Prostate gland (tissue), 2 donors: ENCODE measurements at places on chromosomes 12 and 14. TPM values are rescaled to one million over a fixed set of nuclear protein-coding genes. Genes with fewer than 3 reads are reported as not detected.

- no peak for DNase-seq
Measured at GRCh38 chr14:24761141-24761540, 127.2 kb upstream of the GZMB start.

DNA sequence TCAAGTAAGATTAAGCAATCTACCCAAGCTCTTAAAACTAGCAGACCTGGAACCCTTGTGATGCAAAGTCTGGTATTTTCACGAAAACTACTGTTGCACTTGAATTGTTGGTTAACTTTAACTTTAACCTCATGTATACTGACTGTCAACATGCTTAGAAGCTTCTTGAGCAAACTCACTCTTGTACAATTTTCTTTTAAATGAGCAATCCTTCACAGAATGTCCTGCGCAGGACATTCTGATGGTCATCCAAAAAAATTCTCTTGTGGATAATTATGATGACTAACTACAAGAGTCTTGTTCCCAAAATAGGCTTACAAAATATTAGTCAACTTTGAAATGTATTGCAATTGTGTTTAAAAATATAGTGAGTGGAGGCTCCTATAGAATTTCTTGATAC is 54.0 kb upstream of the PDE3A start:
- no peak for DNase-seq

DNA sequence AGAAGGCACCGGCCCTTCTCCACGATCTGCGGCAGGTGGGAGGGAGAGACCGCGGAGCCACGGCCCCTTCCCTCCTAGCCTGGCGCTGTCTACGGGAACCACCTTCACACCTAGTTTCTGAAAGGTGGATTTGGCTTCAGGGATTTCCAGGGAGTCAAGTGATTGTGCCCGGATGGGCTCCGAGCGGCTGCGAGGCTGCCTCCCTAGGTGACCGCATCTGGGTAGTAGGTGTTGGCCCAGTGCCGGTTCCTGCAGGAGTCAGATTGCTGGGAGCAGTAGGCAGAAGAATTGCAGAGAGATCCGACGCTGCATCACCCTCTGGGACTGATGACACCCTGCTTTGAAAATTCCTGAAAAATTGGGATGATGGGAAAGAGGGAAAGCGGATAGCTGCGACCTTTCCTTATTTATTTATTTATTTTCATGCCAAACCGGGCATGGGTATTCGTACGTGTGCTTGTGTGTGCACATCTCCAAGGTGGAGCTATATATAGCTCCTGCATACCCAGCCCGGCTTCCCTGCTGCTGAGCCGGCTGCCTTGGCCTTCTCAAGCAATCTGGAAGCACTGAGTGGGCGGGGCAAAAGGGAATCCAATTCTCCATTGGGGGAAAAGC is 1.1 kb downstream of the CNTN1 start:
- peak; percentile 29 for DNase-seq

DNA sequence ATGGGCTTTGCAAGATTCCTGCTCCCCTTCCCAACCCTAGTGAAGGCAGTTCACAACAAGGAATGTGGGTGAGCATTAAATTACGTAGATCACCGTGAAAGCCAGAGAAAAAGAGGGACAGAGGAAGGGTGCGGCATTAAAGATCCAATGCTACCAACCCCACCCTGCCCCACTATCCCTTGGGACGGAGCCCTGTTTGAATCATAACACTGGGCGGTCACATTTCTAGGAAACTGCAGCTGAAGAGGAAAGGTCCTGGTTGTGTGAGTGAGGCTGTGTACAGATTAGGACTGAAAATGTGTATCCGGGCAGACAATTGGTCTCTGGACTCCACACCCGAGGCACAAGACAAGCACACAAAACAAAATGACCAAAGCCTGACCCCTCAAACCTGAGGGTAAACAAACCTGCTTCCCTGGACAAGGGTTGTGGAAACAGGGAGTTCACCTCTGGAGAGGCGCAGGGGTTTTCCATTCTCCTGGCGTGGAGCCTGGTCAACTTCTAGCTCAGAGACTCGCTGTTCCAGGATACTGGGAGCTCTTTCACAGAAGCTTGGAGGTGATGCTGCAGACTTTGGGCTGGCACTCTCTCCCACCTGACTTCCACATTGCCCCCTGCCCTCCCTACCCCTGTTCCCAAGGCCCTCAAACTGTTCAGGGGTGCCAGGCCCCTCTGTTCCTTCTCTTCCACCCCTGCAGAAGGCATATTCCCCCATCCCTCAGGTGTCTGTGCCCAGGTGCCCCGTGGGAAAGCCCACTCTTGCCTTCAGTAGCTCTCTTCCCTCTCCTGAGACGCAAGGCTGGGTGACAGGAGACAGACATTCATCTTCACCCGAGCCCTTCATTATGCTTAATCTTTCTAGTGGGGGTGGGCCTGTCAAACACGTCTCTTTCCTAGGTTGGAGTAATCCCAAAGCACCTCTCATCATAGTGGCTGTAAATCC is 16.5 kb downstream of the NINJ2 start:
- DNase-seq = peak; percentile 28

DNA sequence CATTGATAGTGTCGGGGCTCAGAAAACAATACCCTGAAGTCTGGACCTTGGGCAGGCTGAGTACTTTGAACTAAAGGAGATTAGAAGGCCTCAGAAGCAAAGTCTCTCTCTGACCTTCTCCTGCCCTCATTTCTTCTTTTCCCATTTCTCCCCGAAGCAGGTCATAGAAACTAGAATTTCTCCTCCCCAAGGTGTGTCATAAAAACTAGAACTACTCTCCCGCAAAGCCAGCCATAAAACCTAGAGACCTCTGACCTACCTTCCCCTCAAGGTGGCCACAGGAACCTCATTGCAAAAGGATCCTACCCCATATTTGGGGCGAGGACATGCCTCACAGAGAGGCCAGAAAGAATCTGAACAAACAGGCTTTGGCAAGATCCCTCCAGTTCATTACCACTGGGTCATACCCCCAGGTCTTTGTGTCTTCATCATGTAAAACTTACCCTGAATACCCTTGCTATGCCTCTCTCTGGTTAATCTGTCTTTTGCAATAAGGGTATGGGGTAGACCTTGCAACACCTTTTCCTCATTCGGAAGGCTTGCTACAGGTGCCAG is 64.7 kb upstream of the ZFP36L1 start:
- no peak for DNase-seq

DNA sequence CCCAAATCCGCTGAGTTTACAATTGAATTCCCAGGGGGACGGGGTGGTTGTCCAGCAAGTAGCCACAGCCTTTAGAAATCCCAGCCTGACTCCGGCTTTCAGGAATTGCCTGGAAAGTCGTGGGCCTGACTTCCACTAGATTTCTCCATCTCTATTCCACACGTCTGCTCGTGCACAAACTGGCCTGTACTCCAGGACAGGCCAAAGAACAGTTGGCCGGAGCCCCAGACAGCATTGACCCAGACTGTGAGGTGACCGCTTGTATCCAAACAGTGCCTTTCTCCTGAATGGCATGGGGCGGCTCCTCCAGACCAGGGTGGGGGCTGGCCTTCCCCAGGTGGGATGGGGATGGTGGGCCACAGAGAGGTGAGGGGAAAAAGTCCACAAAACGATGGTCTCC is 62.2 kb downstream of the KDM2B start:
- DNase-seq = no peak

DNA sequence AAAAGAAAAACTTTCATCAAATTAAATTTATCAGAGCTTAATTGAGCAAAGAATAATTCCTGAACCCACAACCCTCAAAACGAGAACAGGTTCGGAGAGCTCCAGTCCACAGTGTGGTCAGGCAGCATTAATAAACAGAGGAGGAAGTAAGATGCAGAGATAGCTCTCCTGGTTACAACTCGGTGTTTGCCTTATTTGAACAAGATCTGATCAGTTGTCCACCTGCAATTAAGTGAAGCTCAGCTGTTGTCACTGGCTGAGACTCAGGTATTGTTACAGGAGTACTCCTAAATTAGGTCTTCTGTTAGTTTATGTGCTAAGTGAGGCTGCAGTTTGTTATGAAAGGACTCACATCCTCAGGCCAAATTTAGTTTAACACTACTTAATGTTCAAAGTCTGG is 451.4 kb upstream of the PDE3A start:
- DNase-seq = peak; percentile 18

Gene KRT6C
- total RNA-seq = not detected

DNA sequence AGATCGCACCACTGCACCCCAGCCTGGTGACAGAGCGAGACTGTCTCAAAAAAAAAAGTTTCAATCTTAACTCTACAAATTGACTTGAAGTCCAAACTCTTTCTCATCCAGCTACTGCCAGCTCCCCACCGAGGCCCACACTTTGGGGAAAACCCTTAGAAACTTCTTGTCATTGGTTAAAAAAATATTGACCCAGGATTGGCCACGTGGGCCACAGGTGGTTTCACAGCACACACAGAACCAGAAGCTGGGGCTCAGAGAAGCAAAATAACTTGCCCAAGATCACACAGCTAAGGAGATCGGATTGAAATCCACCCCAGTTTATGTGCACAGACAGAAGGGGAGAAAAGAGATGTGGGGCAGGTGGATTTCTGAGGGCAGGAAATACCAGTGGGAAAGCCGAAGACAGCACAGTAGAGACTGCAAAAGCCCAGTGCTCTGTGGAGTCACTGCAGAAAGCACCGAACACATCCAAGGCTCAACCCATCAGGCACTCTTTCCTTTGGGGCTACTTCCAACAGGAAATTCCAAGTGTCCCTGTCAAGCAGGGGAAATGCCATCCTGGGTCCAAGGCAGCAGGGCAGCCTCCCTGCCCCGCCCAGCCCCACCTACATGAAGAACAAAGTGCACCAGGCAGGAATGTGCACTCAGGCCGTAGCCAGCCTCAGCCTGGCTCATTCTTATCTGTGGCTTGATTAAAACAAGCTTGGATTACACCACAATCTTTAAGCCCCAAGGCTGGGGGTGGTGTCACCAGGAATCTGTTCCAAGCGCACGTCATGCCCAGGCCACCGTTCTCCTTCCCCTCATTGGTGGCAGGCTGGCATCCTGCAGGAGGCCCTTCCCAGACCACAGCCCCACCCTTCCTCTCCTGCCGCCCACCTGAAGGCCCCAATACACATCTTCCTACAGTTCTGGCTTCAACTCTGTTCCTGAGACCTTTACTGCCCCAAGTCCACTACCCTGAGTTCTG is 72.5 kb downstream of the ITPK1 start:
- peak; percentile 85 for DNase-seq

- DNase-seq = no peak
Measured at GRCh38 chr14:83473416-83474235, 1940.0 kb upstream of the SEL1L start.

- no peak for DNase-seq
Measured at GRCh38 chr12:105335856-105336255, 5.4 kb downstream of the C12orf75 start.

Gene SIX4
- total RNA-seq = 17.6 TPM

DNA sequence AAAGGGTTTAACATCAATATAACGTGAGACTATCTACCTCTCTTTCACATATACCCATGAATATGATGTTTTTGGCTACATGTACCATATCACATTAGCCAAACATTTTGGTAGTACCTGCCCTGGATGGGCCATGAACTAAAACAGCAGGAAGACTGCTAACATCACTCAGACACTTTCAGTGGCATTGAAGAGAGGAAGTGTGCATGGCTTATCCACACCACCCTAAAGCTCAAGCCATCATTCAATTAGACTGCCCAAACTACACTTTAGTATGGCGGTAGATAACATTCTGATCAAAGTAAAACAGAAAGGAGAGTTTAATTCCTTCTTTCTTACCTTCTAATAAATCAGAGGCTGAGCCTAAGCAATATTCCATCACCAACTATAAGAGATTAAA is 103.0 kb downstream of the PEBP1 start:
- no peak for DNase-seq

DNA sequence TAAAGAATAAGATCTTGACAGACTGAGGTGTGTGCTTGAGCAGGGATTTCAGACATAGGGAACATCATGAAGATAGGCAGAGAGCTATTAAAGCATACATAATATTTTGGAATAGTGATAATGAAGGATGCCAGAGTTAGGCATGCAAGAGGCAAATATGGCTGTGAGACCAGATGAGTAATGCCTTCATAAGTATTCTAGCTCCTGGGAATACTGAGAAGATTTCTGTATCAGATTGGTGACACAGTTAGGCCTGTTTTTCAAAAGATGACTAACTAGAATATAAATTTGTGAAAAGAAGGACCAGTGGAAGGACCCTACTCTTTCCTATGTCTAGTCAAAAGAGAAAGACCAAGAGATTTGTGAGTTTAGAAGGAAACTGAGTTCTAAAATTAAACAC is 108.8 kb downstream of the TXNDC16 start:
- no peak for DNase-seq

GRCh38 chr12:29769162-29769858 is 14.4 kb downstream of the TMTC1 start:
- no peak for DNase-seq

Gene BDKRB2
- total RNA-seq = 1.2 TPM

GRCh38 chr12:64560396-64561301 is 49.6 kb upstream of the RASSF3 start:
- DNase-seq = no peak

DNA sequence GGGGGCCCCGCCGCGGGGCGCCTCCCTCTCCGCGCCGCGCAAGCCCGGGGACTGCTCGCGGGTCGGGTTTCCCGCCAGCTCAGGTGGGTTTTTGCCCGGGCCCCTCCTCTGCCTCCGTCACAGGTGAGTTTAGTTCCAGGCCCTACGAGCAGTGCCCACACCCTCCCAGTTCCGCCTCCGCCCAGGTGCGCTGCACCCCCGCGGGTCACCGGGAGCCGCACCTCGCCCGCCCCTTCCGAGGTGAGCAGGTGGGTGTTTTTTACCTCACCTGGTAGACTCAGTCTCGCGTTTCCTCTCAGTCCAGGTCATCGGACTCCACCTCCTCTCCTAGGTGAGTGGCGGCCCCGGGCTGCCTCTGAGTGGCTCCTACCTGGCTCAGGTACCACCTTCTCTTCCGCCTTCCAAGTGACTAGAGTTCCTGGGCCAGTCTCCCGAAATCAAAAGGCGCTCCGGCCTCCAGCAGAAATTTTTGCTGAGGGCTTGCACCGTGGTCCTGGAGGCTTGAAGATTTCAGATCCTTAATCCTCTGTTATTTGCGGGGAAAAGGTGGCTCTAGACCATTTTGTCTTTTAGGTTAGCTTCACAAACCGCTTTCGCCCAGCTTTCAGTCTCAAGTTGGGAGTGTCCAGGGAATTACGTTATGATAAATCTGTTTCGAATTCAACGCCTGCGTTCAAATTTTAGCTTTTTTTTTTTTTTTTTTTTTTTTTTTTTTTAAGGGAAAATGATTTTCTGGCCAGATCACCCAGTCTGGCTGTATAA is at the start of gene TMEM30B:
Gene TMEM30B, minus strand, starts transcription at position 153 of the 762 bp plus-strand sequence. CDS start 191 bp downstream, outside the sequence.
- DNase-seq = peak; percentile 92
